ENCODE measurements at places on chromosomes 4 and X.

DNA sequence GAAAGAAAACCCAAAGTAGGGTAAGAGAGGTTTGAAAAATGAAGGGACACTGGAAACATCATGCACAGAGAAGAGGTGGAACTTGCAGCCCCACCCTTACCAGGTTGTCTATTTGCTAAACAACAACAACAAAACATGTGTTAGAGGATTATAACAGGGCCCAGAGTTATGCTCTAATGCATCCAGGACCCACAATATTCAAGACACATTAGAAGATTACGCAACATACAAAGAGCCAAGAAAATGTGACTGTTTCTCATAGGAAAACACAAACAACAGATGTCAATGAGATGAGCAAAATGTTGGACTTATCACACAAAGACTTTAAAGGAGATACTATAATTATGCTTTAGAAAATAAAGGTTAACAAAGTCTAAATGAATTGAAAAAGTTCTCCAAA is 128.5 kb downstream of the LRBA start:
- DNase-seq: no peak

- no peak for DNase-seq
Observed at GRCh38 chr4:62015043-62015739, 815.1 kb downstream of the ADGRL3 start.

- no peak for DNase-seq
Observed at GRCh38 chrX:5730556-5730955, 498.1 kb downstream of the NLGN4X start.

GRCh38 chr4:24768604-24769003 is 26.8 kb upstream of the SOD3 start:
- DNase-seq: no peak

GRCh38 chr4:98341309-98341708 is 80.1 kb downstream of the RAP1GDS1 start:
- no peak for DNase-seq

GRCh38 chr4:29046781-29047180 is 1673.4 kb upstream of the PCDH7 start:
- DNase-seq: no peak

DNA sequence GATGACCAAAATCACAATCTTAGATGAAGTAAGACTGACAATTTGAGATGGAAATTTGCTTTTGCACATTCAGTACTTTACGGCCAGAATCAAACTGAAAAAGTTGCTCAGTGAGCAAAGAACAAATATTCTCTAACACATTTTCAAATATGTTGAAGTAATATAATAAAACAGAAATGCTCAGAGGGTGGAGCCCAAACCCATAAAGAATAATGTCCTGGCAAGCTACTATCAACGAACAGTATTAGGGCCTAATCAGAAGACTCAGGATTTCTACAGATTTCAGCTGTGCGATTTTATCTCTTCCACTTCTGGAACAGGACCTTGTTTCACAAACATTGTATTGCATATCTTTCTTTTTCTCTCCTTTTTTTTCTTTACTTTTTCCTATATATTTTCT is 505.0 kb downstream of the TECRL start:
- no peak for DNase-seq

DNA sequence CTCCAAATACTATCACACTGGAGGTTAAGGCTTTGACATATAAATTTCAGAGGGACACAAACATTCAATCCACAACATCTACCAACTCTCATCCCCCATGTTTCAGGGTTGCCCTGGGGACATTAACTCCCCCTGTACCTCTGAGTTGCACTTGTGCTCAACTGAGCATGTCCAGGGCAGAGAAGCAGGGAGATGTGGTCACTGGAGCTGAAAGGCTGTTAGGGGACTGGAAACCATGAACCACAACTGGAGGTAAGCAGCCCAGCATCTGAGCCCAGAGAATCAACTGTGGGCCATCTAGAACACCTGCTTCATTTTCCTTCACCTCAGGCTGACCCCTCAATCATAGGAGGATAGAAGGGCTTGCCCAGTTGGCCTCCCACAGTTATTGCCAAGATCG is 641.1 kb downstream of the MID1IP1 start:
- no peak for DNase-seq

DNA sequence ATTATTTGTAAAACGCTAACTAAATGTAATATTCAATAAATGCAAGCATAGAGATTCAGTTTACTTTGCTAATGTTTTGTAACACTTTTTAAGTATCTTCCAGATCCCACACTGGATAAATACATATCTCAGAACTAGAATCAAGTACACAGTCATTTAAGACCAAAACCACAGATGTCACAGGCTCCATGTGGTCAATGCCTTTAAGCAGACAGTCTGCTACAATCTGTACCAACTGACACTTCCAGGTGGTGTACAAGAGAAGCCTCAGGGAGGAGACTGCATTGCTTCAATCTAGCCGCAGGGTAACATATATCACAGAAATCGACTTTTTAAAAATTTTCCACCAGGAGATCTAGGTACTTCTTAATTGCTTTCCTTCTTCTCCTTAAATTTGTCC is 229.6 kb upstream of the DIAPH2 start:
- no peak for DNase-seq

GRCh38 chr4:91127831-91128230 is 1000.6 kb downstream of the CCSER1 start:
- no peak for DNase-seq

- DNase-seq: peak; percentile 43
Observed at GRCh38 chr4:112348488-112349158, 51.5 kb downstream of the ALPK1 start.

DNA sequence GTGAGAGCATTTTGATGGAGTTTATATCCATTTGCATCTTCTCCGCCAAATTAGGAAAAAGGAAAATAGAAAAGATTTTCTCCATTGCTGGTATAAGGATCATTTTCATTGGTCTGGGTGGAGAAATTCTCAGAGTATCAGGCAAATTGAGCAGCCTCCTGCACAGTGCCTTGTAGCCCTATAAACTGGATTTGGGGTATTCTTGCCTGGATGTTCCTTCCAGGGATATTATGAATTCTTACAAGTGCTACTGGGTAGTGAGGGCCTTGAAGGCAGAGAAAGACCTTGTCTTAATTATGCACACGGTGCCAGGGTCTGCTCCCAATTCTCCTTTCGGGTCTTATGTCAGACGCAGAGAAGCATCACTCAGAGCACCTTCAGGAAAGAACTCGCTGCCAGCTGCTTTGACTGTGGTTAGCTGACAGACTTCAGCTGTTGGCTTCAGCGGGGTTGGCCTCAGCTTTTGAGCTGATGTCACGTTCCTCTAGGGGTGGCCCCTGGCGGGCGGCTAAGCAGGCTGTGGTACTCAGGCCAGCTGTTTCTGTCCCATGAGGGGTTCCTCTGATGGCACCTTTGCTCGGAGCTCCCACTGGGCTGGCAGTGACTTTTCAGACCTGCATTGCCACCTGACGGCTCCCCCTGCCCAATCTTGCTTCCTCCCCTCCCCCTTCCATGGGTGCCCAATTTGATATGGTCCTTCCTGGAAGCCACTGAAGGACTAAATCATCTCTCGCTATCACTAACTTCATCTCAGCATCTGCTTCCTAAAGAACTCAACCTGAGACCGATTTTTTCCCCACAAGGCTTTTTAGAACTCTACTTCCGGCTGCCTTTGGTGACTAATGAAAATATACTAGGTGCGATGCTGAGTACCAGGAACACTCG is 519.5 kb downstream of the BCOR start:
- no peak for DNase-seq

- DNase-seq: no peak
Observed at GRCh38 chrX:3763111-3763510, 49.7 kb upstream of the PRKX start.

DNA sequence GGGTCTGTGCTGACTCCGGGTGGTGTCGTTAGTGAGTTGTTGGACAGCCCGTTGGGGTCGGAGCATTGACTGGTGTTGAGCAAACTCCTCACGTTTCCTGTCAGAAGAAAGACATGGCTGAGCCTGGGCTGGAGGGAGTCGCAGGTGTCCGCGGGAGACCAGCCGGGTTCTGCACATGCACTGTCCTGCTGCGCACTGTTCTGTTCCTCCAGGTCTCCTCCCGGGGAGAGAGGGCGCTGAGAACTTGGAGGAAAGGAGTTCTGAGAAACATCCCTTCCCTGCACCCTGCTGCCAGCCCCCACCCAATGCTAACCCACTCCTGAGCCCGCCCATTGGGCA is 1.1 kb downstream of the ZNF141 start:
- DNase-seq: no peak

GRCh38 chrX:118552121-118552900 is 56.7 kb downstream of the DOCK11 start:
- no peak for DNase-seq

DNA sequence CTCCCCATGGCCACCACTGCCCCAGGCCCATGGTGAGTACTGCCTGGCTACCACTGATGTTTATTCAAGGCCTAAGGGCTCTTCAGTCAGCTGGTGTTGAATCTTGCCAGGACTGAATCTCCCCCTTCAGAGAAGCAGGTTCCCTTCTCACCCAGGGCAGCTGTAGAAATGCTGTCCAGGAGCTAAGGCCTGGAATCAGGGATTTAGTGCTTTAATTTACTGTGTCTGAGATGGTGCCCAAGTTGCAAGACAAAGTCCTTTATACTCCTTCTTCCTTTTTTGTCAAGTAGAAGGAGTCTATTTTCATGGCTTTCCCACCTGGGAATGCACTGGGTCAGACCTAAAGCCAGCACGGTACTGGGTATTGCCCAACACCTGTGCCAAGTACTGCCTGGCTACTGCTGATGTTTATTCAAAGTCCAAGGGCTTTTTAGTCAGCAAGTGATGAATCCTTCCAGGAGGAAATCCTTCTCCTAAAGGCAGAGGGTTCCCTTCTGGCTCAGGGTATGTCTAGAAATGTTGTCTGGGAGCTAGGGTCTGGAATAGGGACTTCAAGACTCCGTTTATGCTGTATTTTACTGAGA is 117.6 kb upstream of the ATOH1 start:
- no peak for DNase-seq

DNA sequence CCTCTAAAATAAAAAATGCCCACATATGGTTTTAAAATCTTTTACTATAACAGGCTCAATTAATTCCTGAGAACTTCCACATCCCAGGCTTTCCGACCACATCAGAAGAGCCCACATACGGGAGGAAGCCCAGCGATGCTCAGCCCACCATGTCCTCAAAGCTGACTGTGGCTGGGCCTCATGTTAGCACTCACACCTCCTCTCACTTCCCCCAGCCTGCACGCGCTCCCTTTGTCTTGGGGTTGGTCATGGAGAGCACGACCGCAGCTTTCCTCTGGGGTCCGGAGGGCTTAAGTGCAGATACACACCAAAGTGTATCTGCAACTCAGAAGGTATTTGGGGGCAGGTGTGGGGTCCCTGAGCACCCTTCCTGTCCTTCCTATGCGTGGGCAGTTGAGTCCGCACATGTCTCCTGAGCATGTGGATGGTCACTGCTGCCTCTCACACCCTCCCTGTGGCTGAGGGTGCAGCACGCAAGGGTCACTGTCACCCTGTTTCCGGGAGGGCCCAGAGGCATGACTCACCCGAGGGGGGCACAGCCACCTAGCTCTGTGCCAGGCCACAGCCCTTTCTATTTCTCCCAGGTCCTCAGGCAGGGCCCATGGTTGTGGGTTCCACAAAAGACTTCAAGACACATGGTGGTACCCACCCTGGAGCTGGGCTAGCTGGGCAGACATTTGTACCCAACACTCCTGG is 21.2 kb downstream of the WDR1 start:
- DNase-seq: no peak

- no peak for DNase-seq
Observed at GRCh38 chrX:12912791-12913482, 6.5 kb downstream of the TLR8 start.

All from NCI-H1930 (cell line).